ENCODE measurements at places on chromosomes 7 and 10.

- DNase-seq: no peak
These were observed 24.3 kb downstream of the TECTB start for GRCh38 chr10:112307358-112308124.

GRCh38 chr7:87345962-87346371 lies 503 bp downstream of the CROT start:
- DNase-seq: no peak

DNA sequence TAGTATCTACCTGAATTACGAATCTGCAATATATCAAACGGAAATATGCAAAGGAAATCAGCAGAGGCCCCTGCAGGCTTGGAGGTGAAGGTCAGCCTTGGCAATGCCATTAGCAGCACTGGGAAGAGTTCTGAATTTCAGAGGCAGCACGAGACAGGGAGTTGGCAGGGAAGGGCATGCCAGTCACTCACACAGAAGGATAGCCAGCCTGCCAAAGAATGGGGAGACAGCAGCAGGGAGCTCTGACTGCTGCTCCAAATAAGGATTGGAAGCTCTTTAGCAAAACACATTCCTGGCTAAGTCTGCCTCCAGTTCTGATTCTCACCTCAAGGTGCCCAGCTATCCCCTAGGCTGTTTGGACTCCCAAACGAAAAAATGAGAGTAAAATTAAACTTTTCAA lies 188.0 kb downstream of the PDE1C start:
- no peak for DNase-seq

- DNase-seq: no peak
These were observed 86.8 kb downstream of the CD36 start for GRCh38 chr7:80725181-80725611.

DNA sequence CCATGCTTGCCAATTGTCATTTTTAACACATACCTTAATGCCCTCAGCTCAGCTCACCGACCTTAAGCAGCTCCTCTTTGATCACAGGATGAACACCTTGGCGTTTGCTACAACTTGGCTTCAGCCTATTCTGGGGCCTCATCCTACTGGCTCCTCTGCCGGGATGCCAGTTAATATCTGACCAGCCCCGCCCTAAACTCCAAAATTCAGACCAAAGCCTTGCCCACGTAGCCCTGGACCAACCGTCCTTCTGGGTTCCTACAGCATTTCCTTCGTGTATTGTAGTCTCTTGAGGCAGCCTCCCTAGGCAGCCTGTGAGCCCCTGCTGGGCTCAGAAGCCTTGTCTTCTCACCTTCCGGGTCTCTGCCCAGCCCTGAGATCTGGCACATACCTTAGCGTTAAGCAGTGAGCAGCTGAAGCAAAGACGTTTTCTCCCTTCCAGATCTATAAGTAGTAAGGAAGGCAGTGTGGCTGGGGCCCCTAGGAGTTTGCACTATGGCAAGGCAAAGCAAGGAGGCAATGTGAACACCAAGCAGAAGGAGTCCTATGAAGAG lies 836 bp downstream of the ENO4 start:
- DNase-seq: no peak

DNA sequence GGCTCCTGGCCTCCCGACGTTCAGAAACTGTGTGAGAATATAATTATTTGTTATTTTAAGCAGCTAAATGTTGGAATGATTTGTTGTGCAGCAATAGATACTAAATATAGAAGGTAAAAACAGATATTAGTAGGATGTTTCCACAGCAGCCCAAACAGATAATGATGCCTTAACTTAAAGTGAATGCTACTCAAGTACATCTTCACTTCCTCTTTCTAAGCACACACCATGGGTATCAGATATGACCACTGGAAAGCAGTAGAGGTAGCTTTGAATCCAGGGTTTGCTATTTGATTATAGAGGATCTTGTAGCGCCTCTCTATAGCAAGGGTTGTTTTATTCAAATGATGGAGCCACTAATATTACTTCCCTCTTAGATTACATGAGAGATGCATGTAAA lies 38.2 kb upstream of the BET1 start:
- no peak for DNase-seq

DNA sequence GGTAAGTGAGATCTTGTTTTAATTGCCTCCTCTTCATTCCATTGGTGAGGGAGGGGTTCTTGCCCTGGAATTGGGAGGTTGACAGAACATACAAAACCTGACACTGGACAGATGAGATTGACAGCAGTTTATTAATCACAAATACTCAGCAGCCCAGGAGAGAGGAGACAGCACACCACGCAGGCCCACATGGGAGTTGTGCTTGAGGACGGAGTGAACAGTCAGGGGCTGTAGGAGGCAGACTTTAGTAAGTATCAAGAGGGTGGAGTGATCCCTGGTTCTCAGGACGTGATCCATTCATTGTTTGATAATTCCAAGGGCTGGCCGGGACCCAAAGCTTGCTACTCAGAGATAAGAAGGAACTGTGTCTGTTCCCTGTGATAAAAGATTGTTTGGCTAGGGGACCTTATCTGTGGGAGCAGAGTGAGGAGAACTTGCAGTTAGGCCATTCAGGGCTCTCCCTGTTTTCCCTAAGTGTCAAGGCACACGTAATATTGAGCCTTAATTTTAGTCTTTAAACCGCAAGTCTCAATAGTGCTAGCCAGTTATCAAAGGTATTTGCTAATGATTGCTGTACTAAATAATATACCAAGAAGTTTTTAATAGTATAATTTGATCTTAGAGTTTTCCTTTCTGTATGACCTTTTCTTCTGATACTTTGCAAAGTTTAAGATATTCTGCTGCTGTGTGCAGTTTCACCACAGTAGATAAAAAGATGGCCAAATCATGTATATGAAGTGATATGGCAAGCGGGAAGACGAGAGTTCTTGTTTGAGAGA lies 14.5 kb downstream of the CAPZA2 start:
- no peak for DNase-seq

- no peak for DNase-seq
These were observed 18.6 kb downstream of the DRGX start for GRCh38 chr10:49377256-49377655.

GRCh38 chr7:24877790-24878311 lies 102.1 kb downstream of the OSBPL3 start:
- DNase-seq: no peak

DNA sequence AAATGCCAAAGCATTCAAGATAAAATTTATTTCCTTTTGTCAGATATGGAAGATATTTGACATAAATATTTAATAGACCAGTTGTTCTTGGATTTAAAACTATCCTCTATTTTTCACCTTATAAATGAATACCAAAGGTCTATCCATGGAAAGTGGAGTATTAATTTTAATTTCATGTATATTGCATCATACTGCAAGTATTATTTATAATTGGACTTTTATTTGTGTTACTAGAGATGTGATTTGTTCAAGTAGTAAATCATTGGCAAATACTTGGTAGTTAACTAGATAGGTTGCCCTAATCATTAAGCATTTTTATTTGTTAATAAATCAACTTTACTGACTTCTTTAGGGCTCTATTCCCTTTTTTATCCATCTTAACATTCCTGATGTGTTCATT lies 98.1 kb downstream of the CDC14C start:
- DNase-seq: no peak

- DNase-seq: no peak
These were observed 116.8 kb downstream of the ZFAND4 start for GRCh38 chr10:45555795-45556194.

GRCh38 chr10:28676326-28676967 lies 874 bp upstream of the BAMBI start:
- DNase-seq: no peak

DNA sequence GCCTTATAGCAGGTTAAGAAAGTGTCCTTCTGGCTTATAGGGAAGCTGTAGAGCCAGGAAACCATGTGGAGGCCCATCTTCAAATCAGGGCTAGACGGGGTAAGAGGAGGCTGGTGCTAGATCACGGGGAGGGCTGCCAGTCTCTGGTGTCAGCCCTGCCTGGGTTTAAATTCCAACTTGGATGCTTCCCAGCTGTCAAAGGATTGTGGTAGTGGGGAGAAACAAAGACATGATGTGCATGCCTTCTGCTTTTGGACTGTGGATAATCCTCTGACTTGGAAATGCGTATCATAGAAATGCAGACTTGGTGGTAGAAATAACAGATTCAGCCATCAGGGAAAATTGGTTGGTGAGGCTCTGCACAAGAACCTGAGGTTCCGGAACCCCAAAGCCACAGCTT lies 325.6 kb downstream of the PHTF2 start:
- no peak for DNase-seq

DNA sequence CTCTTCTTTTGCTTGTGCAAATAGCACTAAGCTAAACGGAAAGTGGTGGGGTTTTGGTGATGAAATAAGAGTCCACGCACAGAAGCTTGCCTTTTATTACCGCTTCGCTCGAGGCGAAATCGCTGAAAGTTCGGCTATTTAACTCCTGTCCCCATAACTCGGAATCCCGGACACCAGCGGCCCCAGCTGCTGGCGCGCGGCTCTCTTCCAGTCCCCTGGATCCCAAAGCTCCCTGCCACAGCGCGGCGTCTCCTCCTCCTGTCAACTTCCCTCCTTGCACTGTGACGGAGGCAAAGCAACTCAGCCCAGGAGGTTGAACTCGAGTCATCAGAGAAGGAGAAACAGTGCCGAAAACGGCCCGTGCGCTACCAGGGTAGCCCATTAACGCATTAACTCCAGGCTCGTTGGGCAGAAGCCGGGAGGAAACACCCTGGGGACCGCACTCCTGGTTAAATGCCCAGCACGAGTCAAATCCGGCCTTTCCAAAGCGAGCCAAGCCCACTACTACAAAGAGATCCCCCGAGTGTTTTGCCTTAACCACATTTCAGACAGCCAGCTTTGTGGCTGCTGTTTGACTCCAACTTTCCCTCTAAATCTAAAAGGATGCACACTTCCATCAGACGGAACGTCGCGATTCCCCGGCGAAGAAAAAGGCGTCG lies 1.3 kb downstream of the SEMA3D start:
- no peak for DNase-seq

GRCh38 chr10:42984761-42985325 lies 92.0 kb upstream of the RET start:
- no peak for DNase-seq

Measured in stimulated activated CD8-positive, alpha-beta memory T cell treated with anti-CD3 and anti-CD28 coated beads, Interleukin-4, amount 100 ng/mL, for 24 hours (primary cell).